ENCODE measurements at places on chromosomes 1 and 21.

- DNase-seq: no peak
Observed at GRCh38 chr1:153612755-153613331, at the start of gene S100A16. Gene S100A16 (minus strand): TSS chr1:153613137. CDS start chr1:153608151, 4,986 bp downstream.

GRCh38 chr1:3158347-3158746, 89.3 kb downstream of the PRDM16 start:
- DNase-seq: no peak

- no peak for DNase-seq
Observed at GRCh38 chr1:248834343-248834940, 3.6 kb upstream of the ZNF672 start.

DNA sequence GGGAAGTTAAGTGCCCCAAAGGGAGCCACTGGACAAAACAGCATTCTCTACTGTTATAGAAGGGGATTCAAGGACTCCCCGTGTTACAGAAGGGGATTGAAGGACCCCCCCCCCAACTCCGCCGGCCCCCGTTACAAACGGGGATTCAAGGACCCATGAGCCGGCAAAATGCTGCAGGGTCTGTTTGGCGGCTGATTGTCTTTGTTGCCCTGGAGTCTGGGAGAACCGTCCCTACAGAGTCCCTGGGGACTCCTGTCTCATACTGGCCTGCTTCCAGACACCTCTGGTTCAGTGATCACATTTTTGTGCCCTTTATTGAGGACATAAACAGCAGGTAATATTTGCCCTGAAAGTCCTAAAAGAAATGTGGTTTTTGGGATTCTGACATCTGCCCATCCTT, 96.4 kb downstream of the SYF2 start:
- DNase-seq: no peak

- DNase-seq: no peak
Observed at GRCh38 chr1:182833271-182833670, 5.9 kb upstream of the DHX9 start.

DNA sequence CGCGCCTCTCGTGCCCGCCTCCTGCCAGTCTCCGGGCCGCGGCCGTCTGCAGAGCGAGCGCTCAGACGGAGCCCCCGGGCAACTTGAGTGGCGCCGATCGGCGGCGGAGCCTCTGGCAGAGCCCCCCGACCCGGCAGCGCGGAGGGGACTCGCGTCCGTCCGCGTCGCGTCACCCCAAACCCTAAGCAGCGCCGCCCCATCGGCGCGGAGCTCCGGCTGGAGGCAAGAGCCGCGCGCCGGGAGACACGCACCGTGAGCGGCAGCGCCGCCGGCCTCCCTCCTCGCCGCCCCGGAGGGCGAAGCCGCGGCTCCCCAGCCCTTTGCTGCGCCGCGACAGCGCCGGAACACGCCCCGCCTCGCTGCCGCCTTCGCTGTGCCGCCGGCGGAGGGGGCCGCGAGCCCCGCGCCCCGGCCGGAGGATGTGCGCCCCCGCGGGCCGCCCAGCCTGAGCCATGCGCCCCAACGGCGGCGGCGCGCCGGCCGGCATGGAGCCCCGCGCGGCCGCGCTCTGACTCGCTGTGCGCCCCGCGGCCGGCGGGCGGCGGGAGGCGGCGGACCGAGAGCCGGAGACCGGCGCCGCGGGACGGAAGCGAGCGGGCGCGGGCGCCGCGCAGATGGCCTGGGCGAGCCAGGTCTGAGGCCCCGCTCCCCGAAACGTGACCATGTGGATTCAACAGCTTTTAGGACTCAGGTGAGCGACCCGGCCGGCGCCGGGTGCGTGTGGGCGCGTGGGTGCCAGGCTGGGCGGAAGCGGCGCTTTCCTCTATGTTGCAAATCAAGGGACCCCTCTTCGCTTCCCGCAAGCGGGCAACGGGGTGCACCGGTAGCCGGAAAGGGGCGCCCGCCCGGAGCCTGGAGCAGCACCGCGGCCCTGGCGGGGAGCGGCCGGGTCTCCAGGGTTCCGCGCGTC, 610 bp downstream of the AJAP1 start:
- DNase-seq: no peak

GRCh38 chr1:186738926-186739325, 58.7 kb upstream of the PTGS2 start:
- DNase-seq: no peak

DNA sequence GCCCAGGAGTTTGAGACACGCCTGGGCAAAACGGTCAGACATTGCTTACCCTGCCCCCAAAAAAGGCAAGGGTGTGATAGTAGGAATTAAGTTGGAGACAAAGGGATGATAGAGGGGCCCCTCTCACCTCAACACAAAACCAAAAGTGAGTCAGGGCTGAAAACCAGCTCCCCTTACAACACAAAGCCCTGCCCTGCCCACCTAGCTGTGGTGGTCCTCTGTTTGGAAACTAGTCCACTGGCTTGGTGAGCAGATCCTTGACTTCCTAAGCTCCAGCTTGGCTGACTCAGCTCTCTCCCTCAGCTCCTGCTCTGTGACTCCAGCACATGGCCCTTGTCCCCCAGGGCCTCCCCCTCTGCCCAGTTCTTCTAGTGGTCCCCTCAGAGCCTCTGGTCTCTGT, 603.8 kb downstream of the PTPRC start:
- DNase-seq: no peak

DNA sequence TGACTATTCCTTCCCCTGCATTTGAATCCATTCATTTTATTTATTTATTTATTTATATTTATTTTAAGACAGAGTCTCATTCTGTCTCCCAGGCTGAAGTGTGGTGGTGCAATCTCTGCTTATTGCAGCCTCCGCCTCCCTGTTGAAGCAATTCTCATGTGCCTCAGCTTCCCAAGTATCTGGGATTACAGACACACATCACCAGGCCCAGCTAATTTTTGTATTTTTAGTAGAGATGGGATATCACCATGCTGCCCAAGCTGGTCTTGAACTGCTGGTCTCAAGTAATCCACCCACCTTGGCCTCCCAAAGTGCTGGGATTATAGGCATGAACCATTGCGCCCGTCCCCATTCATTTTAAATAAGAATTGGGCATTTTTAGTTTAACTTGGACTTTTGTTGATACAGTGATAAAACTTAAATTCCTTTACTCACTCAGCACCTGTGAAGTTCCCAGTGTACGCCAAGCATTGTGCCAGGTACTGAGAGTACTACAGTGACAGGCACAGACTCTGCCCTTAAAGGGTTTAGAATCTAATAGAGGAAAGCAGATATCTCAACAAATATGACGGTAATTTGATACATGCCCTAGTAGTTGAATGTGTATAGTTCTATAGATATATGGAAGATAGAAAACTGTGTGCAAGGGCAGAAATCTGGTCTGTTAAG, 90.5 kb downstream of the PTPRC start:
- no peak for DNase-seq

- DNase-seq: no peak
Observed at GRCh38 chr1:112083487-112083886, 94.0 kb upstream of the KCND3 start.

DNA sequence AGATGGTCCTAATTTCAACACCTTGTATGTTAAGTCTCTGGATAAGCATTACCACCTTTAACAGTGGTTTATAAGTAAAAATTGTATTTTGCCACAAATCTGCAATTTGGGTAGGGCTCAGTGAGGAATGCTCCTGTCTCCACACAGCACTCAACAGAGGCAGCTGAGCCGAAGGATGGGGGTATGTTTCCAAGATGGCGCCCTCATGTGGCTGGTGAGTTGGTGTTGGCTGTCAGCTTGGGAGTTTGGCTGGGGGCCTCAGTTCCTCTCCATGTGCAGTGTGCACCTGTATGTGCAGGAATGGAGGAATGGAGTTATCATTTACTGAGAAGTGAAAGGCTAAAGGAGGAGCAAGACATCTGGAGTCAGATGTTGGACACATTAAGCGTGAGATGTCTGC, 136.8 kb downstream of the GABPA start:
- DNase-seq: no peak

DNA sequence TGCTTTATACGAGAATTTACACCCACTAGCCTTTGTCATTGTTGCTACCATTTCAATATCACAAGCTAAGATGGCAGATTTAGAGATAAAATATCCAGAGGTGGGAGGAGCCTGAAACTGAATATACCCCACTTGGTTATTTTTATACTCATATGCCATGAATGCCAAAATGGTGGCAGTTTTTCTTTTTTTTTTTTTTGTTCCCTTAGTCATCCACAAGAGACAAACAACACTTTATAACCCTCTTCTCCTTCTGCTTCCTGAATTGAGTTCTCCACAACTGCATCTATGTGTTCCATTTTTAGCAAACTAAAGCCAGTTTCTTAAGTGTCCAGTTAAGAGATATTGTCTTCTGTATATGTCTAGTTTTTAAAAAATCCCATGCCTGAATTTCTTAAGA, 558.4 kb downstream of the LMO4 start:
- no peak for DNase-seq

GRCh38 chr1:34928699-34929496, 552 bp downstream of the DLGAP3 start:
- no peak for DNase-seq

- DNase-seq: no peak
Observed at GRCh38 chr1:104291156-104291555, 541.5 kb downstream of the AMY1C start.

DNA sequence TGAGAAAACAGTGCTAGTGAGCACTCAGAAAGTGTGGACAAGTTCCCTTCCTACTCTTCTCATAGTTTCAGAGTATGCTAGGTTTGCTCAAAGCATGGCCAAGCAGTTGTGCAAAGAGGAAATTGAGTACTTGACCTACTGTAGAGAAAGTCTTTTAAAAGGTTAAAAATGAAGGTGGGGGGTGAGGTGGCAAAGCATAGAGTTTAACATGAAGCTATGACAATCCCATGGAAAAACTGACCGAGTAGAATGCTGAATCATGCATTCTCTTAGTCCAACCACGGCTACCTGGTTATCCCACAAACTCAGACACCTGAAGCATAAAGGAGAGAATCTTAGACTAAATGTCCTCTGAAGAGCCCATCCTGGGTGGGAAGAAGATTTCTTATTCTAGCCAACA, 79.9 kb downstream of the PTPN14 start:
- no peak for DNase-seq

- no peak for DNase-seq
Observed at GRCh38 chr1:21346365-21347071, 56.3 kb upstream of the ECE1 start.

GRCh38 chr21:15496911-15497310, 232.9 kb upstream of the USP25 start:
- no peak for DNase-seq

GRCh38 chr1:175034775-175035174, 11.6 kb upstream of the MRPS14 start:
- DNase-seq: no peak
